ENCODE measurements at places on chromosomes 12 and 14.

DNA sequence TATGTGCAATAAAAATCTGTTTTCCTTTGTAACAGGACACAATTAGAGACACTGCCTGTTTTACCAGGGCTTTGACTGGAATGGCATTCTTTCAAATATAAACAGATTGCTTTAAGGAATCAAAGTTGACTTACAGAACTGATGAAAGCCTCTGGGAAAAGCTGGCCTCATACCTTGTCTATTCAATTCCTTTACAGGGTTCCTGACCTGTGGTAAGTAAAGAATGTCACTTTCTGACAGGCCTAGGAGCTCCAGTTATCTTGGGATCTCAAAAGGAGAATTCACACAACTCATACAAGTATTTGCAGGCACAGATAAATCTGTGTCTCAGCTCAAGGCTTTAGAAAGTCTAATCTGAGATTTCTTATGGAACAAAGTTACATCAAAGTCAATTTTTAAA, 88.4 kb downstream of the BCAT1 start:
- no peak for DNase-seq

- DNase-seq, result no peak
Observed at GRCh38 chr12:117020536-117021220, 78.5 kb downstream of the TESC start.

DNA sequence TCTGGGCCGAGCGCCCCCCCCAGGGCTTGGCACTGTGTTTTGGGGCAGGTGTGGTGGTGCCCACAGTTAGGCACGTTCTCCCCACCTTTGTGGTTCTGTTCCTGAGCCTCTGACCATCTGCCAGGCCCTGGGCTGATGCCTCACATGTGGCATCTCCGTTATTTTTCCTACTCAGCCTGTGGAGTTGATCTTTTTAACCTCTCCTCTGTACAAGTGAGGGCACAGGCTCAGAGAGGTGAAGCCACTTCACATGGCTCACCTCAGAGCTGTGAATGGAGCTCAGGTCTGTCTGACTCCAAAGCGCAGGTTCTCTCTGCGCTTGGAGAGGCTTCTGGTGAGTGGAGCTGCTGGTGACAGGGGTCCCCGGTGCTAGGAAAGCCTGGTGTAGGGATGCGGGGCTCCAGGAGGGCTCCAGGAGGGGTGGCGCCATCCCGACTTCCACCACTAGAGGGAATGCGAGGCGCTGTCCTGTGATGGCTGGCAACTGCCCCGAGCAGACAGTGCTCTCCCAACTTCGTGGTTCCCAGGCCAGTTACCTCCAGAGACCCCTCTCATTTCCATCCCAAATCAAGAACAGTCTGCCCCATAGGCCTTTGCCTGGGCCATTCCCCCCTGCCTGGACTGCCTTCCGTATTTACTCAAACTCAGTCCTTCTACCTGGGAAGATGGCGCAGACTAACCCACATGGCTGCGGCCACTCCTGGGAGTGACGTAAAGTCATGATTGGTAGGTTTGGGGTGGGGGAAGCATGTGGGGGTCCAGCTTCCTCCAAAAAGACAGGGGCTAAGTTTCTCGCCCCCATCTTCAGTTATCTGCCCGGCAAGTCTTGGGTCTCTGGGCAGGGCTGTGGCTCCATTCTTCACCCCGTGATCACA, 9.9 kb downstream of the BCL7A start:
- DNase-seq, result no peak

- no peak for DNase-seq
Observed at GRCh38 chr12:44036875-44037443, 201.1 kb downstream of the TMEM117 start.

- DNase-seq, result no peak
Observed at GRCh38 chr12:78759367-78759766, 105.2 kb upstream of the SYT1 start.

DNA sequence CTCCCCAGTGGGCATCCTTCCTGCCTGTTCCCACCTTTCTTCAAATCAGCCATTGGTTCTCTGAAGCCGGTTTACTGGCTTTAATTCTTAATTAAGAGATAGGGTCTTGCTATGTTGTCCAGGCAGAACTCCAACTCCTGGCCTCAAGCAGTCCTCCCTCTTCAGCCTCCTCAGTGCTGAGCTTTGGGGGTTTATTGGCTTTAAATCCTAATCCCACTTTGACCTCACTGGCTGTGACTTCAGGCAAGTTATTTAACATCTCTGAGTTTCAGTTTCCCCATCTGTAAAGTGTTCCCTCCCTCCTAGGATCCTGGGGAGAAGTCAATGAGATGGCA, 2.1 kb upstream of the TRMT61A start:
- no peak for DNase-seq

DNA sequence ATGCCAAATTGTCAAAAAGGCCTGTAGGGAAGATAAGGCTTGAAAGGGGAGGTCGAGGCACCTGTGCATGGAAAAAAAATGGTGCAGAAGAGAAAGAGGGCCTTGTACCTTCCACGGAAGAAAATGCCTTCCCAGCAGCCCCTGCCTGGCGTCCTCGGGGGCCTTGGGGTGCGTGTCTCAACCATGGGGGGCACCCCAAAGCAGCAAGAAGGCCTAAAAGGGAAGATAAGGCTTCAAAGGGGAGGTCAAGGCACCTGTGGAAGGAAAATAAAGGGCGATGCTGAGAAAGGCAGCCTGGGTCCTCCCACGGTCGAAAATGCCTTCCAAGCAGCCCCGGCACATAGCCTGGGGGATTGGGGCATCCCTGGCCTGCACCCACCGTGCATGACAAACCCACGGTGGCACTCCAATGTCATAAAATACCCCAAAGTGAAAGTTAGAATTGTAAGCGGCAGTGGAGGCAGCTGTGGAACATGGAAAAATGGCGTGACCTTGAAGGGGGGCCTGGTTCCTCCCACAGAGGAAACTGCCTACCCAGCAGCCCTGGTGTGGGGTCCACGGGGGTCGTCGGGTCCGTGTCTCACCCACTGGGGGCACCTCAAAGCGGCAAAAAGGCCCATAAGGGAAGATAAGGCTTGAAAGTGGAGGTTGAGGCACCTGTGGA, 275.0 kb downstream of the ALG10 start:
- no peak for DNase-seq

DNA sequence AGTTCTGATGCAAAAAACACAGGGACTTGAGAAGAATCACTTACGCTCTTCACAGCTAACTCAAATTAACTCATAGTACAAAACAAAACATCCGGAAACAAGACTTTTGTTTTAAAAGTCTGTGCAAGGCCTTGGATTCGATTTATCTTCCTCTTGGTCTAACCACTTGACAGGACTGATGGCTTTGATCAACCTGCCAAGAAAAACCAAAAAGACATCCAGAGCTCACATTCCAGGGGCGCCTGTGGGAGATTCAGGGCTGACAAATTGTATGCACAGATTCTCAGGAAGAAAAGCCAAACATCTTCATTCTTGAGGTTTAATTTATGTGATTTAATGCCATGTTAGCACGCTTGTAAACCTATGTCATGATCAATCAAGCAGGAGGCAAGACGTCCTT, 129.1 kb upstream of the TMCC3 start:
- DNase-seq, result no peak
